ENCODE measurements at places on chromosomes 12 and 14.

DNA sequence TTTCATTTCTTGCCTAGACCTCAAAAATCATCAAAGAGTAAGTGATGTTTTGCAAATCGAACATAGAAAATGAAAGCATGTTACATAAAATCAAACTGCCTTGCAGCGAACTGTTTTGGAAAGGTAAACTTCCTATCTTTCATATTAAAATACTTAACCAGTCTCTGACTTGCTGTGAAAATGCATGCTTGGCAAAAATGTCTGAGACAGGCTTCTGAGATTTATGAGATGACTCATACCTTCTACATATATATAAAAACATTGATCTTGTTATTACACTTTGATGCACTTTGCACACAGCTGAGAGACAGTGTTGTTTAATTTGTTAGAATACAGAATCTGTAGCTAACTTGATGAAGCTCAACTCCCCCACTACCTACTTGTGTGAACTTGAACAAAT lies 179.1 kb downstream of the KITLG start:
- peak; percentile 61 for DNase-seq

GRCh38 chr12:130014485-130014807 lies 110.6 kb upstream of the TMEM132D start:
- no peak for DNase-seq

DNA sequence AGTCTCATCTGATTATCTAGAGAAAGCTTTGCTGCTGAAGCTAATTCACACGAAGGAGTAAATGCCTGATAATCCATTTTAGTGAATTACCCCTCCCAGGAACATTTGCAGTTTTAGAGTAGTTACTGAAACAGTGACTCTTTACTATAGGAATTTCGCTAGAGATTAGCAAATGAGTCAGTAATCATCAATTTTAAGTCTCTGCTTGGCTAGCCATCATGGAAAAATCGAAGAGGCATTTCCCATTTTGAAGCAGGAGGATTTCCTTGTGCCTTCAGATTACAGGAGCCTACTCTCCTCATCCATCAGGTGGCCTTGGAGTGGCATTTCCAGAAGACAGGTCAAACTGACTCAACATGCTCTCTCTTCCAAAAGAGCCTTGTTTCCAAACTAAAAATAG lies 154.5 kb downstream of the EGLN3 start:
- no peak for DNase-seq

DNA sequence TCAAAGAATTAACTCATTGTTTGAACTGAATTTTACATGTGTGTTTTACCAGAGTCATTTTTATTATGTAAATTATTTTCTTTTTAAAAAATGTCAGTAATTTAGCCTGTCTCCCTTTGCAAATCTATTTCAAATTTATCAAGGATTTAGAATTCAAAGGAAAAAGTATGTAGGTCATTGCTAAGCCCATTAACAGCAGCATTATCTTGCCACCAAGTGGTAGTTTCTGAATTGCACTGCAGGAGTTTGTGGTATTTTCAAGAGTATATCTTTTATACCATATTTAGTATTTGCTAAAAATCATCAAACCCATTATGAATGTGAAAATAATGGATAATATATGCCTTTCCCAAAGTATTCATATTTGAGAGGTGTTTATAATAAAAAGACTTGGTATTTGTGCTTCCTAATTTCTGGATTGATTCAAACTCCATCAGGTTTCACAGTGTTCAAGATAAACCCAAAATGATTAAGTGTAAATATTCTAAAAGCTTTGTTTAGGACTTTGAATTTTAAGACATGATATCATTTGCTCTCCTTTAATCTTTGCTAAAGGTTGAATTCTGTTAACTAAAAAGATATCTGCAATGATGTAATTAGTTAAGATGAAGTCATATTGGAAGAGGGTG lies 711.4 kb downstream of the FSCB start:
- DNase-seq, result no peak

GRCh38 chr14:60628892-60629291 lies 20.4 kb downstream of the SIX1 start:
- no peak for DNase-seq

- no peak for DNase-seq
These were observed 709.4 kb upstream of the MDGA2 start for GRCh38 chr14:48384821-48385220.

GRCh38 chr12:123808167-123808566 lies 46.1 kb downstream of the DNAH10 start:
- DNase-seq, result no peak

DNA sequence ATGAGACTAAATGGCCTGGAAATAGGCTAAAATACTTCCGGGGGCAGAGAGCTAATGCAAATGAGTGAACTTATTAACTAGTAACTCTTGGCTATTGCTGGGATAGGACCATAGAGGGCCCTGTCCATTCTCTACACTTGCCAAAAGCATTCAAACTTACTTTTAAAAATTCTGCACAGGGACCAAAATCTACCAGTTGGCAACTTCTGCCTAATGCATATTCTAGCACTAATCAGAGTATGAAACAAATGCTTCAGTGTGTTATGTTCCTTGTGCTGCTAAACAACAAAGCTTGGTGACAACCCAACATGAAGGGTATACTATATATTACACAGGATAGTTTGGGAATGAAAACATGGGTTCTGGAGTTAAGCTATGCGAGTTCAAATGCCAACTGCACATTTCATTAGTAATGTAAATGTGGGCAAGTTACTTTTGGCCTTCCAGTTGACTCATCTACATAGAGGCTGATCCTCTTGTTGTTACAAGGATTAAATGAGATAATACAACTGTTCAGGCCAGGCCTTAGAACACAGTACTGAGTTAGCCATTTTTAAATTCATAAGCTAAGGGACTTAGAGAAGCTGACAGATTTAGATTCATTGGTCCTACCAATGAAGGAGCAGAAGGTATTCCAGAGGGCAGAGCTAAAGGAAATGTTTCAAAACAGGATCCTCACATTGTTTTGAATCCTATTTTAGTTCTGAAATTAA lies 32.4 kb downstream of the HIGD1C start:
- DNase-seq, result no peak

DNA sequence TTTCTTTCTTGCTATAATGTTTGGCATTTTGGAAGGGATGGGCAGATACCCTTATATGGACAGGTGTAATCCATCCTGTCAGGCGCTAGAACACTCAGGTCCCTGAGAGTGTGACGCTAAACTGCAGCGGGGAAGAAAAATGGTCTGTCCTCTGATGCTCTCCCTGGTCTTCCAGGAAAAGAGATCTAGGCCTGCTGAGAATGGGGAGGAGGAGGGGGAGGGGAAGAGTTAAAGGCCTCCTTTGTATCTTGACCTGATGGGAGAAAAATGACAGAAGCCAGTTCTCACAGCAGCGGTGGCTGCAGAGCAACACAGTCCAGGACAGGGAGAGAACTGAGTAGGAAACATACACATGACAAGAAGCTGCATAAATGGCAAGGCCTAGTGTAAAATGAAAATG lies 61.1 kb downstream of the RPS6KA5 start:
- no peak for DNase-seq

DNA sequence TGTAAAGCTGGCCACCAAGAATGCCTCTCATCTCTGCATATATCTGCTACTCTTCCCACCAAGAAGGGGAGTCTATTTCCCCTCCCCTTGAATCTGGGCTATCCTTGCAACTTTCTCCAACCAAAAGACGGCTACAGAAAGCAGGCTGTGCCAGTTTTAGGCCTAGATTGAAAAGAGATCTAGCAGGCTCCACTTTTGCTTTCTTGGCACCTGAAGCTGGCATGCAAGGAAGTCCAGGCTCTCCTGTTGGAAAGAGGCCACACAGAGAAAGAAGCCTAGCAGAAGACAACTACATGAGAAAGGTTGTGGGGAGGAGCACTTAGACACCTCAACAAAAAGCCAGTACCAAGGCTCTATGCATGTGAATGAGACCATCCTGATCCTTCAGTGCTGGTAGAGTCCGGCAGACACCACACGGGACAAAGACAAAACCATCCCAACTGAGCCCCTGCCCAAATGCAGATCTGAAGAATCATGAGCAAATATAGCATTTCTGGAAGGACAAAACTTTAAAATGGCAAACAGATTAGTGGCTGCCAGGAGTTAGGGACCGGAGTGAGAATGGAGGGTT lies 68.0 kb downstream of the SPPL3 start:
- no peak for DNase-seq

DNA sequence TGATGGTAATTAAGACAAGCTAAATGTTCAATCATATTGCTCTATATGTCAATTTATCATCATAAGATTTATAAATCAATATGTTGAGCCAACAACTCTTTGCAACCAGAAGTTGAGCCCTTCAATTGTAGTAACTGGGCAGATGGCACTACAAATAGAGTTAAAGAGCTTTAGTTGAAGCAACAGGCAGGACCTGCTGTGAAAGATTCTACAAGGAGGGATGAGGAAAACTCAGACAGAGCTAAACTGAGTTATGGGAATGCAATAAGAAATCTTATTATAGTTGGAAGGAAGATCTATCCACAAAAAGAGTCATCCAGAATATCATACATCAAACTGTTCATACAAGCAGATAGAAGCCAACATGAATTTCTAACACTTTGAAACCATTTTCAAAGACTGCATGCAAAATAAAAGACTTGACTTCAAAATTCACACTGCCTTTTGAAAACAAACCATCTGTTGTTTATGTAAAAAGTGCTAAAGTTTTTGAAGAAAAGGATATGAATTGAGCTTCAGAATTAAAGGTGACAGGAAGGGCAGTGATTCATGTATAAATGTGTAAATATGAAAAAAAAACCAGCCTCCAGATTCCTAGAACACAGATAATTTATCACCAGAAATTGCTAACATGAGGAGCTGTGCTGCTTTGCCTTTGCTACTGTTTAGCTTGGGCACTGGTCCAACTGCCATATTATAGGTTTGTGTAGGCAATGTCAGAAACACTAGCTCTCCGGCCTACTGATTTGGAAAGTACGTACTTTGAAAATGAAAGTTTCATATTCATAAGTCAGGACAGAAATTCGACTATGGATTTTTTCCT lies 133.2 kb downstream of the SLC35F4 start:
- no peak for DNase-seq

- peak; percentile 97 for DNase-seq
These were observed 30.4 kb upstream of the PLEKHG6 start for GRCh38 chr12:6280053-6280469.
